GM03348 (cell line): ENCODE measurements at places on chromosomes 13 and 19.
A peak's percentile ranks its signal among the peaks of the same experiment; 100 is the strongest.

DNA sequence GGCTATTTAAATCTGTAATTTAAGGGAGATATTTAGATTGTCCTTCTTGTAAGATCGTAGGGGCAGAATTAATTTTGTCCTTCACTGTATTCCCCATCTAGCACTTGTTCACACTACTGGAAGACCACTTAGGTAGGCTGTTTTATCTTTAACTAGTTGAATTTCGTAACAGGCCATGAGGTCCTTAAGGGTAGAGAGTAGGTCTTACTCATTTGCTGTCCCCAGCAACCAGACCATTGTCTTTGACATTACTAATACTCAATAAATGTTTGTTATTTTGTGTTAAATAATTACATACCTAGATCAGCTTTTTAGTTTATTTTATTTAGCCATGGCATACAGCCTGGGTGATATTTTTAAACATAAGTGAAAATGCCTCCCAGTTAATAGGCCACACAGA is 177.1 kb downstream of the PCCA start:
- no peak for DNase-seq

- DNase-seq: no peak
These were observed 7.3 kb upstream of the INAFM1 start for GRCh38 chr19:47267350-47267759.

GRCh38 chr13:77692746-77693448 is 4.6 kb upstream of the SLAIN1 start:
- DNase-seq: no peak

- no peak for DNase-seq
These were observed 108.1 kb downstream of the PCDH17 start for GRCh38 chr13:57739543-57740190.

DNA sequence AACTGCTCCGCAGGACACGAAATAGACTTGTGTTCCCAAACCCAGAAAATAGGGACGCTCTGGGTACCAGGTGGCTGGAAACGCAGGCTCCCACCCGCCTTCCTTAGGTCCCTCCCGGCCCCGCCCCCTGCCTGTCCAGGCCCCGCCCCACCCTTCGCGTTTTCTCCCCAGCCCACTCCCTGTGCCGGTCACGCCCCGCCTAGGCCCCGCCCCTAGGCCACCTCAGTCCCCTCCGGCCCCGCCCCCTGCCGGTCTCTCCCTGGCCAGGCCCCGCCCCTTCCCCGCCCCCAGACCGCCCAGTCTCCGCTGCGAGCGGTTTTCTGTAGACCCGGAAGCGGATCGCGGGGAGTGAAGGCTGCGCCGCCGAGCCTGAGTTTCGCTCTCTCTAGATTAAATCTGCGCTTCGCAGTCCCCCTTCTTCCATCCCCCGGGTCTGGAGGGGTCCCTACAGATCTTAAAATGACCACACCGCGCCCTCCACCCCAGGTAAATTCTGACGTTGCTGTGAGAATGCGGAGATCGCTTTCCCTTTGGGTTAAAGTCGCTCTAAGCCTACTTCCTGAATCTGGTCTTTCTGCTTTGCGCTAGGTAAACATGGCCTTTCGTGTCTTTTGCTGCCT is 3.7 kb upstream of the ZNF665 start:
- peak; percentile 100 for DNase-seq
